T-helper 9 cell (primary cell): ENCODE measurements at places on chromosomes 4 and X.

DNA sequence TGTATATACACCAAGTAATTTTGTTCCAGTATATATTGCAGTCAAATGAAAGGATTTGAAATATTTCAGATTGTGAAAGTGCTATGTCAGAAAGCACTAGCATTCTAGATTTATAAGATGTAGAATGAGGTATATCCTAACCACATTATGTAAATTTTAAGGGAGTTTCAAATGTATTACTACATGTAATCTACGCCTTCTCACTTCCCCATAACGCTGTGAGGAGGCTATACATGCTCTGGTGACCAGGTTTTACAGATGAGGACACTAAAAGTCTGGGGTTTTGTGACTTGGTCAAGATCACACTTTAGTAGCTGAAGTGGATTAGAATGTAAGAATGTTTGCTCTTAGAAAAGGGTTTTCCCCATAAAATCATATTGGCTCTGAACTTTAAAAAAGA lies 8.1 kb downstream of the ENPEP start:
- DNase-seq = no peak

DNA sequence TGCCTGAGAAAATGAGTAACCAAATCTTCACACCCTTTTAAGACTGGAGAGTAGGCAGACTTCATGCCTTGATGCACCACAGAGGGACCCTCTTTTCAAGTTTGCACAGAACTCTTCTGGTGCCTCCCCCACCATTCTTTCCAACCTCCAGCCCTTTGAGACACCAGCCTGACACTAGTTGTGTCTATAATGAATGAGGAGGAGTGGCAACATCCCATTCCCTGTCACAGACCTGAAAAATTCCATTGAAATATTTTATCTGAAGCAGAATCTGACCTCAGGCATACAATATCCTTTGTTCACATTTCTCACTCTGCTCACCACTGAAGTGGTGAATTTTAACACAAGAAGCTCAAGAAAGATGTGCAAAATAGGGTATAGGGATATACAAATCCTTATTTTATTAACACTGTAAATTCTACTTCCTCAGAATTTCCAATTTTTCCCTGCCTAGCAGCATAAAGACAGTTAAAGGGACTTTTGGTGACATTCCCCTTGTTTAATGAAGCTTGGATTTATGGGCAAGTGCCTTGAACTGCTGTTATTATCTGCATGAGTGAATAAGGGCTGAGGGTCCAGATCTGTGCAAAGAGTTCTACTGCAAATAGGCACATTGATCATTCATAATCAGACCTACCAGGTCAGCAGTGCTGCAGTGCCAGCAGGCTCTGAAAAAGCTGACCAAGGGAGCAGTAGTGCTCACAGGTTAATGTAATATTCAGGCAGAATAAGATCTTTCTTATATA lies 149.9 kb upstream of the PAQR3 start:
- DNase-seq = no peak

GRCh38 chrX:103518571-103518970 lies 718 bp downstream of the RAB40A start:
- DNase-seq = no peak

DNA sequence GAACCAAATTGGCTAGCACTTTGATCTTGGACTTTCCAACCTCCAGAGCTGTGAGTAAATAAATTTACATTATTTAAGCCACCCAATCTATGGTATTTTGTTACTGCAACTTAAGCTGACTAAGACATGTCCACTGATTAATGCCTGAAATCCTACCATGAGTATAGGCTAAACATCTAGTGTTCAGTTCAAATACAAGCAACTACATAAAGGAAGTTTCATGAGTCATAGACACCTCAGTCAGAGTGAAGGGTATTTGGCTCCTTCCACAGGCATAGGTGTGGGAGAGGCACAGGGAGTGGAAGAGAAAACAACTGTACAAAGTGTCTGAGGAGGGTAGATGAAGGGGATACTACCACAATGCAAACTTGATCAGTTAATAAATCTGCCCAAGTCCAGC lies 35.5 kb upstream of the PCDH19 start:
- DNase-seq = no peak

GRCh38 chrX:123422875-123423274 lies 238.8 kb downstream of the GRIA3 start:
- no peak for DNase-seq

- DNase-seq = peak; percentile 77
Measured at GRCh38 chrX:1453395-1453783, 680 bp upstream of the ASMTL start.

DNA sequence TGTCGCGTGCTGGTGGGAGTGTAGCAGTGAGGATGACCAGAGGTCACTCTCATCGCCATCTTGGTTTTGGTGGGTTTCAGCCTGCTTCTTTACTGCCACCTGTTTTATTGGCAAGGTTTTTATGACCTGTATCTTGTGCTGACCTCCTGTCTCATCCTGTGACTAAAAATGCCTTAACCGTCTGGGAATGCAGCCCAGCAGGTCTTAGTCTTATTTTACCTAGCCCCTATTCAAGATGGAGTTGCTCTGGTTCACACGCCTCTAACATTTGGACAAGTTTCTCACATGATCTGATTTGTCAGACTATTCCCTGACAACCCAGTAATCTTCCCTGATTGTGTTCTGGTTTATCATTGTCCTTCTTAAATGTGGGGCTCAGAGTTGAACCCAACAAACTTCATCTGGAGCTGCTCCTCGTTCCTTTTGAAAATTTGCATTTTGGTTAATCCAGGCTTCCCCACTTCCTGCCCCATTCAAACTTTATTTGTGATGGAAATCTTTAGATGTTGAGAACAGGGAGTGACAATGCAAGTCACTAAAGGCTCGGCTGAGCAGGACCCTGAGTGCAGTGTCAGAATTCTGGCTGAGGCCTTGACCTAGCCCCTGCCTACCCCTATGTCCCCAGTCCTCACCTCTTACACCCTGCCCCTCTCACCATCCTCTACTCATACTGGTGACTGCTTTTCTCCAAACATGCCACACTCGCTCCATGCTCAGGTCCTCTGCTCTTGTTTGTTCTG lies 226.8 kb downstream of the STIM2 start:
- no peak for DNase-seq

DNA sequence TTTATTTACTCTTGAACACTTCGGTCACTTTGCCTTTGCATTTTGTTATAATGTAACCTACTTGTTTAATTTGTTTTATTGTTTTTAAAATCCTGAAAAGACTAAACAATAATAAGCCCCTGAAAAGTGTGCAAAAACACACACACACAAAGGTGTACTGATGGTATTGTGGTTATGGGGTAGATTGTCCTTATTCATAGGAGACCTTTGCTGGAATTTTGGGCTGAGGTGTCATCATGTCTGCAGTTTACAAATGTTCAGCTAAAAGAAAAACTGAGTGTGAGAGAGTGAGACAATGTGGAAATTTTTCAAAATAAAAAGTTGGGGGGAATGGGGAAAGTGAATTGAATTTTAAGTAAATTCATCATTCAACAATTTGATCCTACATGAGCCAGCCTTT lies 174.9 kb downstream of the QDPR start:
- DNase-seq = no peak

DNA sequence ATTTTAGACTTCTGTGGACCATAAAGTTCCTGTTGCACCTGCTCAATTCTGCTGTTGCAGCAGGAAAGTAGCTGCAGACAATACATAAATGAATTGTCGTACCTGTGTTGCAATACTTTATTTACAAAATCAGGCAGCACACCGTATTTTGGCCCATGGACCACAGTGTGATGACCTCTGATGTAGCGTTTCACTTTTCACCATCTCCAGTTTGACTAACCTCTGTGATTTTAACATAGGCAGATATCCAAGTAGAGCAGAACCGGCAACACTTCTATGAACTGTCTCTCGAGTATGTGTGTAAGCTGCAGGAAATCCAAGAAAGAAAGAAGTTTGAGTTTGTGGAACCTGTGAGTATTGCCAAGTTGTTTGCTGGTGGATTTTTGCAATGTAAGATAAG lies 132.7 kb downstream of the ARHGAP10 start:
- no peak for DNase-seq

DNA sequence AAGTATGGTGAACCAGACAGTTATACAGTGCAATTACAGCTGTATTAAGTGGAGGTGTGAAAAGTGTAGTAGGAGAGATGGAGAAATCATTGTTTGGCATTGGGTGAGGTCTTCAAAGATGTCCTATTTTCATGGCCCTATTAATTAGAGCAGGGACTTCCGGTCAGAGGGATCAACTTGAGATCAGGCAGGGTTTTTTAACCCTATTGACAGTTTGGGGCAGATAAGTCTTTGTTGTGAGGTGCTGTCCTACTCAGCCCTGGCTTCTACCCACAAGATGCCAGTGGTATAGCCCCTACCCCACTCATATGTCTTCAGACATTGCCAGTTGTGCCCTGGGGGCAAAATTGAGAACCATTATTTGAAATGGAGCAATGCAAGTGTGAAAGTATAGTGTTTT lies 9.9 kb downstream of the USP9X start:
- DNase-seq = no peak

DNA sequence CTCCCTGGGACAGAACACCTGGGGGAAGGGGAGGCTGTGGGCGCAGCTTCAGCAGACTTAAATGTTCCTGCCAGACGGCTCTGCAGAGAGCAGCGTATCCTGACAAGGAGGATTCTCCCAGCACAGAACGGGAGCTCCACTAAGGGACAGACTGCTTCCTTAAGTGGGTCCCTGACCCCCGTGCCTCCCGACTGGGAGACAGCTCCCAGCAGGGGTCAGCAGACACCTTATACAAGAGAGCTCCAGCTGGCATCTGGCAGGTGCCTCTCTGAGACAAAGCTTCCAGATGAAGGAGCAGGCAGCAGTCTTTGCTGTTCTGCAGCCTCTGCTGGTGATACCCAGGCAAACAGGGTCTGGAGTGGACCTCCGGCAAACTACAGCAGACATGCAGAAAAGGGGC lies 44.5 kb upstream of the FAAH2 start:
- no peak for DNase-seq

DNA sequence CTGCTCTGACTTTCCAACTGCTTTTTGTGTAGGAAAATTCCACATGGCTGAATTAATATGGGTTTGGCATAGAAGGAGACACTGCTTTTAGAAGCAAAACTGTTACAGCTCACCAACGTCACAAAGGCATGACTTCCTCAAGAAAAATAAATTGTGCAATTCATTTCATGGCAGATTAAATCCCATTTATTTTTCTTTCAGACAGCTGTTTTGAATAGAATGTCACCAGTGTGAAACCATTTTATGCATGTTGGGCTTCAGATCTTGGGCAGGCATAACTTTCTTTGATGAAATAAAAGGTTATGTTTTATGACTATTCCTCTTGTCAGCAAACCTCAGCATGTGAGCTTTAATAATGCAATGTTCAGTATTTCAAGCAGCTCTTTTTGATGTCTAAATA lies 542.8 kb downstream of the GALNTL6 start:
- DNase-seq = no peak

DNA sequence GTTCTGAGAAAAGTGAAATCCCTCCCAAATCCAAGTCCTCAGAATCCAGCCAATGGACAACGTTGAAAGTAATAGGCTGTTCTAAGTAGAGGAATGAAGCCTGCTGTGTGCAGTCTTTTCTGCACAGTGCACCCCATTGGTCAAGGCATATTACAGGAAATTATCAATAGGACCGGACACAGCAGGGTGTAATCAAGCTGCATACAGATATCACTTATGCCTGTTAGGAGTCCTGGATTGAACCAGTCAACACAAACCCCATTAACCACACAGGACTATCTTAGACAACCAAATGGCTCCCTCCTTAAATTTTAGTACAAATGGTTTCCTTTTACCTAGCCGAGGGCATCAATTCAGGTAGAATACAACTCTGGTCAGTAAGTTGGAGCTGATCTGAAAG lies 34.2 kb upstream of the MAGEA8 start:
- no peak for DNase-seq

- no peak for DNase-seq
Measured at GRCh38 chr4:37095925-37096324, 148.6 kb upstream of the NWD2 start.

GRCh38 chr4:101254776-101255175 lies 92.5 kb downstream of the PPP3CA start:
- no peak for DNase-seq

DNA sequence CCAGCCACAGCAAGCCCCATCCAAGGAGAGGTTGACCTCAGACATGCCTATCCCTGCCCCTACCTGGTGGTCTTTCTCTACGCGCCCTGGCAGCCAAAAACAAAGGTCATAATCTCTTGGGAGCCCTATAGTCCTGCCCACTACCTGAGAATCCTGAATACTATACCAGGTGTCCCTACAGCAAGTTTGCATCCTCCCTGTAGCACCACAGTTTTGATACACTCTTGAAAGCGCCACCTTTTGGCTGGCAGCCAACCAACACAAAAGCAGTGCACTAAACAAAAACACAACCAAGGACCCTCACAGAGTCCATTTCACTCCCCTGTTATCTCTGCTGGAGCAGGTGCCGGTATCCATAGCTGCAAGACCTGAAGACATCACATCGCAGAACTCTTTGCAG lies 523.8 kb upstream of the CPEB2 start:
- DNase-seq = no peak

DNA sequence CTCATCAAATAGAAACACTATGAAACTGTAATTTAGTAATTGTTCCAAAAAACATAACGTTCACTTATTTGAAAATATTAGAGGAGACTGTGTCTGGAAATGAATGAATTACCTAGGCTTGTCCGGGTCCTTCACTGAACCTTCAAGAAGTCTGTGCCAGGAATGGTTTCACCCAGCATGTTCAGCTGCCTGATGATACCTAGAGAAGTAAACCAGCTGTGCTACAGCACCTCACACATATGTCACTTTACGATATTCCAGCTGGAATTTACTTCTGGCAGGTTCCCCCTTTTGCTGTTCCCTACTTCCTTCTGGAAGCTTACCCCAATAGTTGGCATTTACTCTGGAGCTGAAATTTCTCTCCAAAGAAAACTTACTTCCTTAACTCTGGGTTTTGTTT lies 906.5 kb downstream of the FAT4 start:
- DNase-seq = no peak

DNA sequence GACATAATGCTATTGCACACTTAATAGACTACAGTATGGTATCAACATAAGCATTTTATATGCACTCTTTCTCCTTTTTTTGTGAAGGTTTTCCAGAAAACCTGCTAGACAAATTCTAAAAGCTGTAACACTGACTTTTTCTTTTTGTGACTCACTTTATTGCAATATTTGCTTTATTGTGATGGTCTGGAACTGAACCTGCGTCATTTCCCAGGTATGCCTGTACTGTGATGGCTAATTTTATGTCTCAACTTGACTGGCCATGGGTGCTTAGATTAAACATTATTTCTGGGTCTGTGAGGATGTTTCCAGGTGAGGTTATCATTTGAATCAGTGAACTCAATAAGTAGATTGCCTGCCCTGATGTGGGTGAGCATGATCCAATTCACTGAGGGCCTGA lies 35.5 kb upstream of the LAMP2 start:
- DNase-seq = no peak

DNA sequence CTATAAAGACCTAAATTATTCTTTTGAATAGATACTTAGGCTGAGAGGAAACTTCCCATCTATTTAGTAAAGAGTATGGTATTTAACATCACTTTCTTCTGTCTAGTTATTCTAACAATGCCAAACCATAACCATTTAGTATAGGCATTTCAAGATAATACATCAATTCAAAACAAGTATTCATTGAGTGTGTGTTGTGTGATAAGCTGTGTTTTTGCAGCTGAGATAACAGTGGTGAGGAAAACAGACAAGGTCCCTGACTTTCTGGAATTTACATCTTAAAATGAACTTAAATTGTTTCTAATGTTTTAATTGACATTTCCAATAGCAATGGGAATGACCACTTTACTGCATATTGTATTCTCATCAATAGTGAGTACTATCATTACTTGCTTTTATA lies 22.4 kb upstream of the TSPAN5 start:
- no peak for DNase-seq
